CD4-positive, alpha-beta T cell treated with Interleukin-17A for 1 hour (primary cell): ENCODE measurements at places on chromosomes 3 and 15.

- DNase-seq, result no peak
Measured at GRCh38 chr15:22942877-22943276, 37.3 kb downstream of the CYFIP1 start.

DNA sequence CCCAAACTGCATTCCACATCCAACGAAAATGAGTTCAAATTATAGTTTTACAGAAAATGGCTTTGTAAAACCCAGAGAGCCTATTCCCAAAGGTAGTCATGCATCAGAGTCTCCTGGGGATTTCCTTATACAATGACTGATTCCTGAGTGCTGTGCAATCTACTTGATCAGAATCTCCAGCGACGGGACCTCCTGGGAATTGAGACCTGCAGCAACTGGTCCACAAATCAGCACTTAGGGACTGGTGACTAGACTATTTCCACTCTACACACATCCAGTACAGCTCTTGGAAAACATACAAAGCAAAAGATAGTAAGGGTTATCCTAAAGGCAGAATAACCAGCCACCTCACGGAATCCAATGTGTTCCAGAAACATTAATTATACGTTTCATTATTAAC lies 871.0 kb upstream of the CFAP20DC start:
- no peak for DNase-seq

DNA sequence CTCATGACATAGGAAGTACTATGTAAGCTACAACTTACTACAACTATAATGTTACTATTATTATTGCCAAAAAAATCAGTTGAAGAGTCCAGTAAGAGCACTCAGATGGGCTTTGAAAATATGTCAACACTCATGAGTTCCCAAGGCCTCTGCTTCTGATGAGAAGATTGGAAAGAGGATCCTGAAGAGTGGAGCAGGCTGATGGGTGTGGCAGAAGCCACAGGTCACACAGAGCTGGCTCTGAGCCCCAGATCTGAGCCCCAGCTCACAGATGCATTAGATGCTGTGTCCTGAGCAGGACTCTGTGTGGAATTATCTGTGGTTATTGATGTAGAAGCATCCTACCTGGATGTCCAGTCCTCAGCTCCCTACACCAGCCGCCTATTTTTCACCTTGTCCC lies 65.6 kb downstream of the SPSB4 start:
- no peak for DNase-seq

DNA sequence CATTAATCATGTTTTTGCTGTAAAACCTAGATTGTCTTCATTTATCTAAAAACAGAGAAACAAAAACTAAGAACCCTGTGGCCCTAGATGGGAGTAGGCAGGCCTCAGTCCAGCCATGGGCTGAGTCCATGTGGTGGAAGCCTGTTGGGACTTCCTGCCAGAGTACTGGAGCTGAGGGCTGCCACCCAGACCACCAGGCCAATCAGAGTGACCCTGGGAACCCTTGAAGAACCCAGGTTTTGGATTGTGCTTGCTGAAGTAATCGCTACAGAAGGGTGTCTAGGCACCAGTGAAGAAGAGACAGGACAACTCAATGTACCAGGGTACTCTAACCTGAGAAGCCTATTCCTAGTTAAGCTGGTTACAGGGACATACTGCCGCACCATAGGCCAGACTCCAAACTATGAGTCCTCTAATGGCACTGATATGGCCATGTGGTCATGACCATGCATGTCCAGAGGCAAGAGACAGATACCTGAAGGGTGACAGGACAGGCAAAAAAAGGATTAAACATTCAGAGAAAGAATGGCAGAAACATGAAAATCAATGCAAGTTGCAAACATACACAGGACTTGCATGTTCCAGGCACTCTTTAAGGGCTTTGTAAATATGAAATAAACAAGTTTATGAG lies 12.9 kb downstream of the CSRNP1 start:
- DNase-seq, result no peak

- no peak for DNase-seq
Measured at GRCh38 chr3:150349314-150350097, 58.6 kb upstream of the TSC22D2 start.

GRCh38 chr3:9066141-9066540 lies 102.9 kb upstream of the RAD18 start:
- DNase-seq, result no peak

GRCh38 chr3:128180436-128180835 lies 27.2 kb downstream of the EEFSEC start:
- no peak for DNase-seq

DNA sequence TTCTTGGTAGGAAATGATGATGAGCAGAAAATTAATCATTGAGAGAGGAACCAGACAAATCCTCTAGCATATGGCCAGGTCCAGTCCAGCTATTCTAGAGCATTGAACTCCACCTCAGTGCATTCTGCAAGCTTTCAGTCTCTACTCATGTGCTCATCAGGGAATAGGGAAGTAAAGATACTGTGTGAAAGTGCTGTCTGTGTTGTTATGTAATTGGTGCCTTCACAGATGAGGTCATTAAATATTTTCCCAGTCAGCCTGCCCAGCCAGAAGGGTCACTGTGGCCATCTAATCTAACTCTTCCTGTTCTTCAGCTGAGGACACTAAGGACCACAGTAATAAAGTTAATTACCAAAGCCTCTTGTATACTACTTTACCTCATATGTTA lies 28.2 kb downstream of the C3orf62 start:
- peak; percentile 14 for DNase-seq

DNA sequence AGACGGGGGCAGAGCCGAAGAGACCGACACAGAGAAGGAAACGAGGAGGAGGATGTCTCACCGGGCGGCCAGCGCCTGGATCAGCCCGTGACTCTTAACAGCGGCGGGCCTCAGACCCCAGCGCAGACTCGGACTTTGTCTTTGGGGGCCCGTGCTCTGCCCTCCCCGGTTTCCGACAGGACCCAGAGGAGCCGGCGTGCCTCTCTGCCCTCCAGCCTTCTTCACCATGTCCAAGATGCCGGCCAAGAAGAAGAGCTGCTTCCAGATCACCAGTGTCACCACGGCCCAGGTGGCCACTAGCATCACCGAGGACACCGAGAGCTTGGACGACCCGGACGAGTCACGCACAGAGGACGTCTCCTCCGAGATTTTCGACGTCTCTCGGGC lies 1.0 kb downstream of the TSC22D2 start:
- DNase-seq, result no peak

GRCh38 chr3:15491143-15491542 lies 30.4 kb downstream of the COLQ start:
- no peak for DNase-seq

- no peak for DNase-seq
Measured at GRCh38 chr15:76150513-76150912, 90.7 kb downstream of the TMEM266 start.

GRCh38 chr3:87837076-87837475 lies 221.7 kb downstream of the CGGBP1 start:
- no peak for DNase-seq

- no peak for DNase-seq
Measured at GRCh38 chr3:195597229-195597628, 13.5 kb upstream of the APOD start.
